ENCODE measurements at places on chromosomes 6 and 20.

- DNase-seq, result no peak
Measured at GRCh38 chr6:3190056-3190455, 32.7 kb upstream of the TUBB2A start.

DNA sequence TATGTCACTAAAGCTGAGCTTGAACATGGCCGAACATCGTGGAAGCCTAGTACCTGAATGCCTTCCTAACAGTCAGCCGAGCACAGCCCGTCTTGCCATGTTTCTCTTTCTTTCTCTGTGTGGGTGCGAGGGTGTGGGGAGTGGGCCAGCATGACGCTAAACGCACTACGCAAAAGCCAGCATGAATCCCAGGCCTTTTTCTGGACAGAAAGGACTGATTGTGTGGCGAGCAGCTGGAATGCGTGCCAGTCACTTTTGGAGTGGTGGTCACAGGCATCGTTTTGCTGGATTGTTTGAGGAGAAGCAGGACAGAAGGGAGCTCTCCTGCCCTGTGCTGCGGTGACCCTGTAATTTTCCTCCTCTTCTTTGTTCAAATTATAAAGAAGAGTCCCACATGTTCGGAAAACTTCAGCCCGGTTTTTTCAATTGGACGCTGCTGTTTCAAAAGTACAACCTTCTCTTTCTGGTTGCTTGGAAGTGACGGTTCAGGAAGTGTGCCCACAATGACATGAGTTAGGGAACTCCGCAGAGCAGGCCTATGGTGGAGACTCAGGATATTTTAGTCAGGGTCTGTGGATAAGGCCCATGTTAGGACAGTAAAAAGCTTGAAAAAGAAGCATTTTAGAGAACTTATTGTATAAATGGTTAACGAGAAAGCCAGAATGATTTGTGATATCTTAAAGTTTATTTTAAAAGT is 54.3 kb downstream of the PDE7B start:
- DNase-seq, result no peak

DNA sequence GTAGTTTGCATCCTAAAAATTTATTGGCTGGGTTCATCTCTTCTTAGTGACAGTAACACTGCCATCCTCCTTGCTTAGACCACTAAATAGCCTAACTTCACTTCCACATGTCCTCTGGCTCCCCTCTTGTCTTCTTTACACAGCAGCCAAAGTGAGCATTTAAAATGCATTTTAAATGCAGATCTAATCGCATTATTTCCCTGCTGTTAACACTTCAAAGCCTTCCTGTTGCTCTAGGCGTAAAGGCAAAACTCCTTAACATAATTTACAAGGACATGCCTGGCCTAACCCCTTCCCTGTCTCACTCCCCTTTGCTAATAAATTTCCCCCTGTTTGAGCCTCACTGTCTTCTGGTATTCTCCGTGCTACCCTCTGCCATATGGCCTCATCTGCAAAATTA is 26.5 kb downstream of the NKAIN2 start:
- DNase-seq, result no peak

DNA sequence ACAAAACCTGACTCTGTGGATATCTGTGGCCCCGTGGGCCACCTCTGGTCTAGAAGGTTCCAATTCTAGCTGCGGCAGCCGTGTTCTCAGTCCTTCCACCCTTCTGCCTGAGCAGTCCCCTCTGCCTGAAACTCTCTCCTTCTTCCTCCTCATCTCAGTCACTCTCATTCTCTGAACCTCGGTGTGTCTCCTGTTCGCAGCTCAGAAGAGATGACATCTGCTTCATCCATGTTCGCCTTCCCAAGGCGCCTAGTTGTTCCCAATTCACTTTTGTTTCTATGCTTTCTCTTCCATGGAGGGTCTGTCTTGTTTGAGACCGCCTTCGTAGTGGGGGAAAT is 95.5 kb downstream of the CEBPB start:
- DNase-seq, result no peak

DNA sequence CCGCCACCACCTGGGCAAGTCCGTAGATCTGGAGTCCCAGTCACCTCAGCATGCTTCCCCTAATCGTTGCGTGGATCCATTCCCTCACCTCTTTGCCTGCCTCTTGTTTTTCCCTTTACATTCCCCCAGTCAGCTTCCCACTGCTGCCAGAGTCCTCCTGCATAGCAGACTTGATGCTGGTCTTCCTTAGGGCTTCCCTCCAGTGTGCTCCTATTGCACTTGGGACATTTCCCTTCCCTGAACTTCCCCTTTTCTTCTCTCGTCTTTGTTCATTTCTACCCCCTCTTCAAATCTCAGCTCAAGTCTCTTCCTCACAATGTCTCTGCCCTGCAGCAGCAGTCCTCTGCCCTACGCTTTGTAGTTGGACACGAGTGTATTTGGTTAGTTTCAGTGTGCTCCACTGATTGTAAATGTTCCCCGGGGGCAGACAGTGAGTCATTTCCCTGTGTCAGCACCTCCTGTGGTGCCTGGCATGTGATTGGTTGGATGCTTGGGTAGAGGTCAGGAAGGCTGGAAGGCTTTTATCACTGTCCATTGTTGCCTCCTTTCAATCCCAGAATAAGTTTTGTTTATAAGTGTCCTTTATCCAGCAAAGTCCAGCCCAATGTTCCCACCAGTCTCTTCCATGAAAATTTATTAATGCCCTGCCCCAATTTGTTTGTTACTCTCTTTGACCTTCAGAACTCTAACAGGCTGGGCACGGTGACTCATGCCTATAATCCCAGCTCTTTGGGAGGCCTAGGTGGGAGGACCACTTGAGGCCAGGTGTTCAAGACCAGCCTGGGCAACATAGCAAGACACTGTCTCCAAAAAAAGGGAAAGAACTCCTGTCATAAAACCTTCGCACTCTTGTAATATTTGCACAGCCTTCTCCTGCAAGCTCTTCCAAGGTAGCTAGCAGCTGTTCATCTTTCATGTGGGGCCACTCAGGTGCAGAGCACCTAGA is 38.3 kb downstream of the FAM120B start:
- peak; percentile 33 for DNase-seq

DNA sequence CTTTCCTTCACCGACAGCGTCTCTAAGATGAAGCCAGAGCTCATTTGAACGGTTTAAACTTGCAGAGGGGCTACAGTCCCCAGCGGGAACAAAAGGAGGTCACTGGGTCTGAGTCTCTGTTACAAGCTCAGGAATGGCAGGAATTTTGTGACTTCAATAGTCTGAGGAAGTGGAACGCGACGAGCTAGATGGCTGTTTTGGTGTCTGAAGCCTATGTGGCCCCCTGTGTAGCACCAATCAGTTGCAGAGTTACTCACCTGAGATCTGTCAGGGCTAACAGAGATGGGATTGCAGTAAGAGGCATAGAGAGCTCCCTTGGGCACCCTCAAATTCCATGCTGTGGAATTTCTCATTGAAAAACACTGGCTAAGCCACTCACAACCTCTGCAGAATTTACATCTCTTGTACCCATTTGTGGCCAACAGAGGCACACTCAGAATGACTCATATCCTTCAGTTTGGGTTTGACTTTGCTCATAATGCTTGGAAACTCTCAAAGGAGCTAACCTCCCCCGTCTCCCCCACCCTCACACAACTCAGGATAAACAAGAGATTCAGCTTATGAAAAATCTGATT is 7.1 kb upstream of the TCP11 start:
- DNase-seq, result no peak

DNA sequence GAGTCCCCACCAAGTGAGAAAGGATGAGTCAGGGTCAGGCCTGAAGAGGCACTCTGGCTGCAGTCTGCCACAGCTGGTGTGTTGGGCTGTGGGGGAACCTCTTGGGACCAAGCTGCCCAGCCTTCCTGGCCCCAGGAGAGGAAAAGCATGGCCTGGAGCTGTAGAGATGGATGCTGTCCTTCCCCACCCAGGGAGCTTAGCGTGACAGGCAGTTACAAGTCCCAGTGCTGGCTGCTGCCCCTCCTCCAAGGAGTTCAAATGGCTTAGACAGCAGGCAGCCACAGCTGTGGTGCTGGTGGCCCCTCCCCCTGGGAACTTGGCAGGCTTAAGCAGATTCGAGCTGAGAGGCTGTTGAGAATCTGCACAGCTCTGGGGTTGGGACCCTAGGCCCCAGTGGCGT is 253.2 kb downstream of the PLCB1 start:
- DNase-seq, result no peak

GRCh38 chr20:58706975-58707681 is 14.5 kb downstream of the NPEPL1 start:
- DNase-seq, result no peak

DNA sequence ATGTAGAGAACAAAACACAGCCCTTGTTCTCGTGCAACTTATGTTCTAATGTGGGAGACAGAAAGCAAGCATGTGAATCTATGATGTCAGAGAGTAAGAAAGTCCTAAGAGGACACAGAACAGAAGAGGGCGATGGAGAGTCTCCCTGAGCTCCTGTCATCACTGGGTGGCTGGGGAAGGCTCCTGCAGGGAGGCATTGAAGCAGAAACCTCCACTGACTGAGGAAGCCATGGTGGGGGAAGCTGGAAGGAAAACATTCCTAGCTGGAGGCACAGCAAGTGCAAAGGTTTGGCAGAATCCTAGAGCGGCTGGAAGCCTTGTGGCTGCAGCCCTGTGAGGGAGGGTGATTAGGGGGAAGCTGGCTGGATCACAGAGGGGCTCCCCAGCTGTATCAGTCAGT is 248.0 kb downstream of the CDH26 start:
- DNase-seq, result no peak

GRCh38 chr6:28586324-28586723 is 60.6 kb downstream of the GPX5 start:
- no peak for DNase-seq

DNA sequence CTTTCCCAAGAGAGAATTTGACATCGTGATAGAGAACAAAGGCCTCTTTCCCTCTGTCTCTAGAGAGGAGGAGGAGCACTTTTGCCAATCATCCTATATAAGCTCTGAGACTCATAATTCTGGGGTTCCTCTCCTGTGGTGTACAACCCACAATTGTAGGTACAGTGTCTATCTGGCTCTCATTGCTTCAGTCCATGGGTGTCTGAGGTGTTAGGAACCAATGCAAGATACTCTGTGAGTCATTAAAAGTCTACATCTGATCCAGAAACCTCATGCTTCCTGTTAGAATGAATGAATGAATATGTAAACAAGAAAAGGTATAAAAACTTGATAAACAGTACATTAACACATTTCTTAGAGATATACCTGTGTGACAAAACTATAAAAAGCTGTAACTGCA is 356.7 kb downstream of the QKI start:
- DNase-seq, result no peak

DNA sequence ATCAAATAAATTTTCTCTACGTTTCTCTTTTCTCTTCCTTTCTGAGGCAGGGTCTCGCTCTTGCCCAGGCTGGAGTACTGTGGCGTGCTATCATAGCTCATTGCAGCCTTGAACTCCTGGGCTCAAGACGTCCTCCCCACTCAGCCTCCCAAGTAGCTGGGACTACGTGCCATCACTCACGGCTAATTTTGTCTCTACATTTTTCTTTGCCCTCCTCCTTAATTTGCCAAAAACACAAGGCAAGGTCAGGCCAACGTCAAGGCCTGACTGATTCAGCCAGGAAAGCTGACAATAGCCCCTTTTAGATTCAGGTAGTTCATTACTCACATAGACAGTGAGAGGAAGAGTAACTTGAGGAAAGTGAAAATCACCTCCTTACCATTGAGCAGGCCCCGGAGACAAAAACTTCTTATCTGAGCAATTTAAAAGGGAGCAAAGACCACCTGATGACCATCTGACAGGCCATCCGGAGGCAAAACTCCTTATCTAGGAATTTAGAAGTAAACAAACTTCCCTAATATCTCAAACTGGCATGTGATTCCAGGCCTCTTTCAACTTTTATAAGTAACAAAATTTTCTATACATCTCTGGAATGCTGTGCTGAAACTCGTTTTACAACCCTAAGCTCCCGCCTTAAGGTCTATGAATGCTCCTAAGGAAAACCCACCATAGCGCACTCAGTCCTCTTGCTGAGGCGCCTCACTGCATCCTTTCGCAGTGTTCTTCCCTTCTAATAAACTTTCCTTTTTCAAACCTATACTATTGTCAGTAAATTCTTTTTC is 42.1 kb upstream of the SRPK1 start:
- no peak for DNase-seq

DNA sequence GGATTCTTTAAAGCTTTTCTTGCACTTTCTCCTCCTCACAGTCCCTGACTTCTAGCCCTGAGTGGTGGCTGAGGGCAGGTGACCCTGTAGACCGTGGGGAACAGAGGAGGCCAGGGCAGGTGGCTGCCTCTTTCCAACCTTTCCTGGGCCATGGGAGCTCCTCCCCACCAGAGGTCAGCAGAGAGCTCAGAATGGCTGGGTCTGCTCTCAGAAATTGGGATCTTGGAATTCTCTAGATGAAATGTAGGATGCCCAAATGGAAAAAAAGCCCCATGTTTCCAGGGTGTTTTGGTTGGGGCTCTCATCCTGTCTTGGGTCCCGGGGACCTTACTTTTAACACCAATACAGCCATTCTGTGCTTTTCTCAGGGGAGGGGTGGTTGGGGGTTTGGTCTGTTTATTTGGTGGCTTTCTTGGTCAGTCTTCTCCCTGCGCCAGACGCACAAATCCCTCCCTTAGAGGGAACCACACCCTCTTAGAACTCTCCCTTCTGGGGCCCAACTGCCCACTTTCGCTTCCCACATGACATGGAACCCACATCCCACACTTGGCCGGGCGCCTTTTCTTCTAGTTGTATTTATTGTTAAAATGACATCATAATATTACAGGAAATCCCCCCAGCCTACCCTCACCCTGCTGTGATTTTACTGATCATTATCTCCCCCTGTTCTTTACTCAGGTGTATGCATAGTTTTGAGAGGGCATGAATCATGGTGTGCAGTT is 17.9 kb downstream of the GNAS start:
- peak; percentile 74 for DNase-seq

- no peak for DNase-seq
Measured at GRCh38 chr6:582370-582769, 74.5 kb downstream of the HUS1B start.

- DNase-seq, result no peak
Measured at GRCh38 chr6:36280467-36280866, 10.6 kb downstream of the PNPLA1 start.

GRCh38 chr6:87731818-87732661 is 30.0 kb upstream of the AKIRIN2 start:
- peak; percentile 86 for DNase-seq

GRCh38 chr20:48600470-48600945 is 227.3 kb downstream of the PREX1 start:
- no peak for DNase-seq

DNA sequence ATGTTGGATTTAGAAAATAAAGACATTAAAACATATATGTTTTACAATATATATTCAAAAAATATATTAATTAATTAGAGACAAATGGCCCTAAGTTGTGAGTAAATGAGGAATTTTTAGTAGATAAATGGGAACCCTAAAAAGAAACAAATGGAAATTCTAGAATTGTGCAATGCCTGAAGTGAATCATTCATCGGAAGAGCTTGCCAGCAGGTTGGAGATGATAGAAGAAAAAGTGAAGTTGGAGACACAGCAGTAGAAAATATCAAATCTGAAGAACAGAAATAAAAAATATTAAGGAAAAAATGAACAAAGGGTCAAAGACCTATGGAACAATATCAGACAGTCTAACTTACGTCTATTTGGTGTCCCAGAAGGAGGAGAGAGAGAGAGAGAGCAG is 109.4 kb upstream of the NEDD9 start:
- no peak for DNase-seq

- no peak for DNase-seq
Measured at GRCh38 chr20:47713878-47714450, 71.3 kb downstream of the SULF2 start.

GRCh38 chr20:24863356-24863755 is 85.7 kb upstream of the CST7 start:
- no peak for DNase-seq

GRCh38 chr6:11535801-11536230 is 1.7 kb upstream of the TMEM170B start:
- peak; percentile 27 for DNase-seq

GRCh38 chr6:5004373-5005037 is 668 bp upstream of the RPP40 start:
- DNase-seq, result no peak
